ENCODE measurements at places on chromosomes 4 and X.

- no peak for DNase-seq
Measured at GRCh38 chr4:152352215-152352614, 183.7 kb downstream of the FBXW7 start.

- no peak for DNase-seq
Measured at GRCh38 chrX:7091923-7092322, 55.6 kb upstream of the STS start.

DNA sequence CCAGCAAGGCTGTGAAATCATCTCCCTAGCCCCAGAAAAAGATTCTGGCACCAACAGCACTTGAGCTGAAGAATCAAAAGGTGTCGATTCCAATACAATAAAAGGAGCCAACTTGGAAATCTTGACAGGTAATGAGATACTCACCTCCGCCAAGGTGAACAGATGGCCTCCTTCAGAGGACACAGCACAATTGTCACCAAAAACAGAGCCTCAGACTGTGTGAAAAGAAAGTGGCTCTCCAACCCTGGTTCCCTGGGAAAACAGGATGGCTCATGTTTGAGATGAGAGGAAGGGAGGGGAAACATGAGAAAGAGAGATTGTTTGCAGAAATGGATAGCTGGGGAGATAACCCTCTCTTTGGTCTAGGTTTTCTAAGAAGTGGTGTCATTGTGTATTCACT lies 168.9 kb downstream of the HS3ST1 start:
- DNase-seq = no peak

GRCh38 chr4:113355550-113356371 lies 306.3 kb downstream of the ANK2 start:
- no peak for DNase-seq

DNA sequence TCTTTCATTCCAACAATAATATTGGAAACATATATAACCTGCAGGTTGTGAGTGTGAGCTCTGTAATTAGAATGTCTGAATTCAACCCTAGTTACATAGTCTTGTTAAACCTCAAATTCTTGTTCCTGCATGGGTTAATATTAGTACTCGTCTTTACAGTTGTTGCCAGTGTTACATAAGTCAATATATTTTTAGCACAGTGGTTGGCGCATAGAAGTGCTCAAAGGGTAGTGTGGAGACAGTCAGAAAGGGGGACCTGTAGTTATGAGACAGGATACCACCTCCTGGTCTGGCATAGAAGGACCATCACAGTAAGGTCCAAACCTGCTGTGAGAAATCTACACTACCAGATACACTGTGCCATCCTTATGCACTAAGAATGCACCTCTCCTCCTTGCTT lies 1045.9 kb upstream of the SLIT2 start:
- DNase-seq = no peak

DNA sequence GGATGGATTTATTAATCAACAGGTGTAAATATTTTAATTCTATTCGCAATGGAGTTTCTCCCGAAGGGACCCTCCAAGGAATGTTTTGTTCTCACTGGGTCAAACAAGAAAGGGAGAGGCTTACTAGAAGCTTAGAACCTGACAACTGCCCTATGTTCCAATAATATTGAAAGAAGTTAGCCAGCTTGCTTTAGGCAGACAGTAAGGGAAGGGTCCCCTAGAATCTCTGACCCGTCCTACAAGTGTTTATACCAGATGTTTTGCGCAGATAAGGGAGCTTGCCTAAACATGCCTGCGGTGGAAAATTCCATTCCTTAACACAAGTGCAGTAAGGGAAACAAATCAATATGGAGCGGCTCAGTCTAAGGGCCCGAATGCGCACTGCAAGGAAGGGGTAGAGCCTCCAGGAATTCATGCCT lies 17.7 kb downstream of the IL21 start:
- DNase-seq = no peak

Measured in ovary (tissue), 10 donors.